Fibroblast of villous mesenchyme (primary cell): ENCODE measurements at places on chromosomes 4 and X. TPM values are rescaled to one million over a fixed set of nuclear protein-coding genes. Genes with fewer than 3 reads are reported as not detected.

- DNase-seq = peak; percentile 29
These were observed 47.8 kb downstream of the ACOX3 start for GRCh38 chr4:8392591-8393190.

GRCh38 chrX:86039625-86040568 is 7.5 kb downstream of the CHM start:
- no peak for DNase-seq

DNA sequence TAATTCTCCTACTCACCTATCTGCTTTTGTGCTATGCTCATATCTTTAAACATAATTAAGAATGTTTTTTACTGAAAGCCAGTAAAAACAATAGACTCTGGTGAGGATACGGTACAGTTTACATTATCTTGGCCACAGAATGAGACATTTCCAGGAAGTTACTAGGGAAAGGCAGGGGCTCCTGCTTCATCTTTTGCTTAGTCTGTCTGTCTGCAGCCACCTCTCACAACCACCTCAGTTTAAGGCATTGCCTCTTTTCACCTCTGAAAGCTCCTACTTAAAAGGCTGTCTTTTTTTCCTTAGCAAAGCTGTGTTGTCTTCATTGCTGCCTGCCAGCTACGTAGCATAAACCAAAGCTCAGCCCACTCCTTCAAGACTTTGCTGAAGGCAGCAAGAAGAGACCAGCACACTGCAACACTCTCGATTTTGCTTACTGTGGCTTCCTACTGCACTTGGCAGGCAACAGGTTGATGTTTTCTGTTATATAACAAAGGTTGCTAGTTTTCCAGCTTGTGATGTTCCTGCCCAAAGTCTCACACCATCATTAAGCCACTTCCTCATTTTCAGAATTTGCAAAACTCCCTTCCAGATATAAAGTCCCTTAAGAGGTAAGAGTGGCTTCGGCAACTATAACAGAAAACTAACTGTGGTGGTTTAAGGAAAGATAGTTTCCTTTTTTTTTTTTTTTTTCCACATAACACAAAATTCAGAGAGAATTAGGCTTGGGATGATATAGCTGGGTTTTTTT is 432.9 kb downstream of the GRXCR1 start:
- peak; percentile 11 for DNase-seq

Gene ZCCHC12
- total RNA-seq = under 0.01 TPM in 1 of 2 replicates, not detected in the other

DNA sequence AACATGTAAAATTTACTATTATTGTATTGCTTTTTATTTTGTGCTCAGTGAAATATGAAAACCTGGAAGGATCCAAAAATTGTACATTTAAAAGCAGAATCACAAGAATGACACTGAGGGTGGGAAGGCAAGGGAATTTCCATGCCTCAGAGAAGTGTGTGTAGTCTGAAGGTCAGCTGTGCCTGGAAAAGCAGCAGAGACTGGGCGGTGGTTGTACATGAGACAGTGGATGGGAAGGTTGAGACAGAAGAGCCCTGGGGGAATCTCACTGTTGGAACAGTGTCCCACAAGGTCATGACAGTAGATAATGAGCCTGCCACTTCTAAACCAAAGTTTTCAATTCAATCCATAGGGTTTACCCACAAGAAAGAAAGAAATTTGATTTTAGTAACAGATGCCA is 17.1 kb upstream of the ANTXR2 start:
- DNase-seq = no peak

- DNase-seq = peak; percentile 62
These were observed 516 bp downstream of the SGMS2 start for GRCh38 chr4:107825072-107825824.

Gene RGN
- 3.5 and 6.5 TPM in 2 replicates for total RNA-seq

DNA sequence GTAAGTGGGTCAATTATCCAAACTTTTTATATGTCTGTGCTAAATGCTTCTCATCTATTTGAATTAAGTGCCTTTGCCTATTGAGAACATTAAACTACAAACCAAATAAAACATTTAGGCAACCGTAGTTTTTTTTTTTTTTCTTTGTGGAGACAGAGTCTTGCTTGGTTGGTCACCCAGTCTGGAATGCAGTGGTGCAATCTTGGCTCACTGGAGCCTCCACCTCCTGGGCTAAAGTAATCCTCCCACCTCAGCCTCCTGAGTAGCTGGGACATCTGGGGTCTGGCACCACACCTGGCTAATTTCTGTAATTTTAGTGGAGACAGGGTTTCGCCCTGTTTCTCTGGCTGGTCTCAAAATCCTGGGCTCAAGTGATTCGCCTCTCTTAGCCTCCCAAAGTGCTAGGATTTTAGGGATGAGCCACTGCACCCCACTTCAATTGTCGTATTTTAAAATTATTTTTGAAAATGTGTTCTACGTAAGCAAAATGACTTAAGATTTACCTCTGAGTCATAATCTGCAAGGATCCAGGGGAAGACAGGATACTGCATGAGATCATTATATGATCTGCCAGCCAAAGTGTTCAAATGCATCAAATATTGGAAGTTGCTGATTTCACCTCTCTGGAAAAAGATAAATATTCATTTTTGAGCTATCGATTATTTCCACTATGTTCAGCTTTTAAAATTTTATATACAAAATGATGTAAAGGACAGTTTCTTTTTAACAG is 125.6 kb downstream of the CDS1 start:
- no peak for DNase-seq

DNA sequence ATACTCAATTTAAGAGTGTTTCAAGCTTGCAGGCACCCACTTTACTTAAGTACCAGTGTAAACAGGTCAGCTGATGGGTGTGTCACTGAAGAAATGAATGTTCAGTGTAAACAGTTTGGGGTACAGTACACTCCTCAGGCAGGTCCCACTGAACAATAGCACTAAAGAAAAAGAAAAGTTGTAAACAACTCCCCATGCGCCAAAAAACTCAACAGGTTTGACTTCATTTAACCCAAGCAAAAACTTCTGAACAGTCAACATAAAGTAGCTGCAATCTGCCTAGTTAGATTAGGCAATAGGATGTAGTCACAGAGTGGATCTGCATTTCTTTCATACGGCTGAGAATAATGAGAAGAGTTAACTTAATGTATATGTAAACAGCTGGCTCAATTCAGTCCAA is 93.2 kb downstream of the FAM13A start:
- DNase-seq = peak; percentile 77

Gene EGFL6
- 0.32 and 0.86 TPM in 2 replicates for total RNA-seq

Gene CLCN4
- total RNA-seq = 1.3 and 2.3 TPM in 2 replicates

Gene OPHN1
- total RNA-seq = 9.0 and 13.0 TPM in 2 replicates

Gene FRYL
- 32.2 and 44.0 TPM in 2 replicates for total RNA-seq

DNA sequence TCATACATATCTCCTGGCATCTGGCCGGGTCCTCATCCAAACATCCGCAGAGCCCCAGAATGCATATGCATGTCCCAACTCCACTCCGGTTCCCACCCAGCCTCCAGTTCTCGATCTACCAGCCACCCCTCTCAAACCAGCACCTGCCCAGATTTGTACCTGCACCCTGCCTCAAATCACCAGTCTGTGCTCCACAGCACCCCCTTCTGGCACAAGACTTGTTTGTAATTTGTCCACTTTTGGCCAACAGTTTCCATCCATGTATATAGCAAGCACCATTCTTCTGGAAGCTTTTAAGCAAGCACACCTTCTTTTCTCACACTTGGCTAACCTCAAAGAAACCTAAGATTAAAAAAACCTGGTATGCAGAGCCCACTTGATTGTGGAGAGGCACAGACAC is 644.1 kb downstream of the MID1IP1 start:
- no peak for DNase-seq

DNA sequence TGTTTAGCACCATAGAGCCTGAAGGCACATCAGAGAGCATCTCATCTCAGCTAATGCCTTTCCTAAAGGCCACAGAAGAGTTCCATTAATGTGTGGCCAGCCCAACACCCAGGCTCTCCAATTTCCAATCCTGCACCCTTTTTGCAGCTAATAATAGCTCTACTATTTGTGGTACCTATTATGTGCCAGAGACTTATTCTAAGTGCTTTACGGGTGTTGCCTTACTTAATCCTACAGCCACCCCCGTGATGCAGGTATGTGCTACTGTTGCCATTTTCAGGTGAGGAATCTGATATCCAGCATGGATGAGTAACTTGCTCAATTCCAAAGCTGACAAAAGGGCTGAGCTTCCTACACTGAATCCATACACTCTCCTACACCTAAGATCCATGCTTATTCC is 217.6 kb upstream of the GALNT7 start:
- no peak for DNase-seq

DNA sequence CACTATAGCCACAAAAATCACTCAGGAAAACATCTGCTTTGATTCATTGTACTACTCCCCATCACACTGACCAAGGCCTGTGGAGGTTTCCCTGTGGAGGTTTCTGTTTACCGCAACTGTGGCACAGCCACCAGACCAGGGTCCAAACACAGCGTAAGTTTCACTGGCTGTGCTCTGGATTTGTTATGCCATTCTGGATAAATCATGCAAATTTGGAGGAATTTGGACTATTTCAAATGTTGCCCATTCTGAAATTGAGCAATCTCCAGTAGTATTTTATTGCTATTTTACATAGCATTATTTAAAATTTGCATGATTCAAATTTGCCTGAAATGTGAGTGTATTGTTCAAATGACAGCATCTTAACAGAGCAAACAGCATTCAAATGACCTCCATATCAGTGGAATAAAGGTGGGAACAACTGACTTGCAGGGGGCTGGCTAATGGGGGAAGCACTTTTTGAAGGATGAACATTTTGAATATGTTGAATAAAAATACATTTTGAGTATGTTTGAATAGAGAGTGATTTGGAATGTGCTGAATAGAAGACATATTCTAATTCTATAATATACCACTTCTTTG is 66.1 kb upstream of the ACSL1 start:
- DNase-seq = no peak

Gene WNK3
- 0.64 and 1.7 TPM in 2 replicates for total RNA-seq

Gene RTL9
- total RNA-seq = under 0.01 TPM in 2 replicates

Gene GYPA
- total RNA-seq = not detected in 2 replicates

DNA sequence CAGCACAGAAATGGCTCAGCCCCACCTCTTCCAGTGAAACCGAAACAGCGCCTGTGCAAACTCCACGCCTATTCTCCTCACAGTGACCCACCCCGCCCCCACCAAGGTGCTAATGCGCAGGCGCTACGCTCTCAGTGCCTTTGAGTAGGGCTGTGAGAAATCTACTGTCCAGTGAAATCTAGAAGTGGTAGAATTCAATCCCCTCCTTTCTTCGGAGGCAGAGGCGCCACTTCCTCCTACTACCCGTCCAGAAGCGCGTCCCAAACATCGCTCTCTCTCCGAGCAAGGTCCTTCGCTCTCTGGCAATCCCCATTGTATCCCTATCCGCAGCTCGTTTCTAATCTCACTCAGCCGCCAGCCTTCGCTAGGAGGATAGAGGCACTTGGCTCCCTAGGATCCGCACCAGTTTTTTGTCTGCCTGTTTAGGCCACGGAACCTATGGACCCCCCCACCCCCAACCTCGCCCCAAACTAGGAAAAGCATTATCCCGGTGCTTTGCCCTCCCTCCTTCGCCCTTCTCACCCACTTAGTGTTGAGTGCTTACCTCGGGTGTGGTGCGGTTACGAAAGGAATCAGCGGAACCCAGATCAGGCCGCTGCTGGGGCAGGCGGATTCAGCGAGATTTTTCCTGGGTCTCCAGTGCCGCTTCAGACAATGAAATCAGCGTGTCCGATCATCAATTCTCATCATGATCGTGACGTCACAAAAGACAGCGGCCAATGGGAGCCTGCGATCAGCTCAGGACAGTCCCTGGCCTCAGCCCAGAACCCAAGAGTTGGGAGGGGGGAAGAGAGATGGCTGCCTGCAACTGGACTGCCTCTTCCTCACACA is at the start of gene HDX:
HDX (minus strand) TSS at position 656 of the 831 bp plus-strand sequence. CDS start 27,056 bp downstream, outside the sequence.
- DNase-seq = peak; percentile 70

DNA sequence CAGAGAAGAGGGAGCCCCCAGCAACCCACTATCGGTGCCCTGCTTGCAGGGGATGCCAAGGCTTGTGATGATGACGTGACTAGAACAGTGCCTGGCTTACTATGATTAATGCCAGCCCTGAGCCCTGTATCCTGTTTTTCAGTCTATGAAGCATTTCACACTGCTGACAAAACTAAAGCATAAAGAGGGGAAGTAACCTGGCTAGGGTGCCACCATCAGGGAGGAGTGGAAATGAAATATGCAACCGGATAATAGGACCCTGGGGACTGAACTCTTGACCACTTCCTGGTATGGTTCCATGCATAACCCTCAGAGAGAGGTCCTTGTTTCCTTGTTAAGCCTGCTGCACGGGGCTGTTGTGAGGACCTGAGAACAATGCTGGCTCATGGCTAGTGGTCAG is 50.3 kb downstream of the MED28 start:
- DNase-seq = no peak

GRCh38 chrX:28312965-28313364 is 274.3 kb upstream of the IL1RAPL1 start:
- DNase-seq = no peak

GRCh38 chr4:47383829-47384427 is 79.6 kb downstream of the COMMD8 start:
- peak; percentile 48 for DNase-seq

GRCh38 chr4:156970501-156971164 is 966 bp downstream of the PDGFC start:
- peak; percentile 68 for DNase-seq

DNA sequence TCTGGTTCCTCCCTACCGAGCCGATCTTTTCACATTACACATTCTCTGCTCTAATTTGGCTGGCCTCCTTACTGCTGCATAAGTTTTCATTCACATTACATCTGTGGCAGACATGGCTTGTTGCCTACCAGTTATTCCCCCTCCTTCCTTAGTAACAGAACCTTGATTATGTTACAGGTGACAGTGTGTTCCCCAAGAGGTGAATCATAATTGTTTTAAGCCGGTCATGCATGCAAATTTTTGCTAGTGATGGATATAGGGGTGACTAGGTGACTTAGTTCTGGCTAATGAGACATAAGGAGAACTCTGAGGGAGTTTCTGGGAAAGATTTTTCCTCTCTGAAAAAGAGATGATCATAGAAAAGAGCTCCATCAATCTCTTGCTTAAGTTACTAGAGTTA is 8.4 kb upstream of the LAMP2 start:
- DNase-seq = no peak

GRCh38 chr4:738781-739280 is 33.2 kb downstream of the PCGF3 start:
- no peak for DNase-seq

GRCh38 chr4:79250887-79251286 is 75.0 kb downstream of the NAA11 start:
- no peak for DNase-seq

Gene MAGEC2
- total RNA-seq = not detected in 2 replicates

DNA sequence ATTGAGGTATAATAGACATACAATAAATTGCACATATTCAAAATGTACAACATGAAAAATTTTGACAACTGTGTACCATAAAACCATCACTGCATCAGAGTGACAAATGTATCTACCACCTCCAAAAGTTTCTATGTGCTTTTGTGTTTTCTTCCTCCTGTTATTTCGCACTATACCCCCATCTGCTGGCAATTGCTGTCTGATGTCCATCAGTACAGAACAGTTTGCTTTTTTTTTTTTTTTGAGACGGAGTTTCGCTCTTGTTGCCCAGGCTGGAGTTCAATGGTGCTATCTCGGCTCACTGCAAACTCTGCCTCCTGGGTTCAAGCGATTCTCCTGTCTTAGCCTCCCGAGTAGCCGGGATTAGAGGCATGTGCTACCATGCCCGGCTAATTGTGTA is 154.3 kb upstream of the GIMD1 start:
- peak; percentile 4 for DNase-seq

Gene RAB9B
- 0.64 and 0.86 TPM in 2 replicates for total RNA-seq

GRCh38 chr4:77040854-77041725 is 34.7 kb downstream of the CCNI start:
- no peak for DNase-seq

Gene NDST3
- total RNA-seq = under 0.01 and 0.32 TPM in 2 replicates
